ENCODE measurements at places on chromosomes 4 and X. TPM values are rescaled to one million over a fixed set of nuclear protein-coding genes. Genes with fewer than 3 reads are reported as not detected.

Gene CDX4
- total RNA-seq: not detected

Gene CNGA1
- 1.4 TPM for total RNA-seq

Gene HS3ST1
- 14.2 TPM for total RNA-seq

Gene BBS12
- total RNA-seq: 4.9 TPM

Gene ENOX2
- 21.2 TPM for total RNA-seq

Gene PNCK
- total RNA-seq: 2.5 TPM

Gene NDNF
- total RNA-seq: under 0.01 TPM

Gene IL21
- not detected for total RNA-seq

Gene PAGE4
- total RNA-seq: not detected

Gene MTNR1A
- 0.07 TPM for total RNA-seq

Gene TRIM75
- total RNA-seq: not detected

Measured in nasal cavity respiratory epithelium epithelial cell of viscerocranial mucosa (primary cell).